ENCODE measurements at places on chromosomes 12 and 14.
A peak's percentile ranks its signal among the peaks of the same experiment; 100 is the strongest.

DNA sequence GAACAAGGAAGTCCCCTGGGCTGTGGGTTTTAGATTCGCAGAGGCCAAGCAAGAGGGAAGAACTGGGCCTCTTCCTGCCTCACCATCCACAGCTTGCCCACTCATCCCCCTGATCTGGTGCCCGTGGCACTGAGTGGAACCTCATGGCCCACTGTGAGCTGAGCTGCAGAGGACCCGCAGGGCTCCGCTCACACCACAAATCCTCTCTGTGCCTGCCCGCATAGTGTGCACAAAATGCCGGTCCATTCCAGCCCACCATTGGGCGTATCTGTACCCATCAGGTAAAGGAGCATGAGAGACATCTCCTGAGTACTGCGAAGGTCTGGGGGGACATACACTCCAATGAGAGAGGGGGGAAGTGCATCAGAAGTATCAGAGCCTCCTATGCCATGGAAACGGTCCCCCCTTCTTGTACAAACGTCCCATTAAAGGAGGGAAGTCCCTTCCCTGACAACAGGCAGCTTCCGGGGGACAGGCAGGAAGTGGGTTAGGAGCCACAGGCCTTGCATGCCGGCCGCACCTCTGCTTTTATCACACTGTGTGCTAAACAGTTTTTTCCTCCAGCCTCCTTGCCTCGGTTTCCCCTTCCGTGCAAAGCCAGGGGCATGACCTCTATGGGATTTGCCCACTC lies 309.4 kb upstream of the DIO3 start:
- no peak for DNase-seq

DNA sequence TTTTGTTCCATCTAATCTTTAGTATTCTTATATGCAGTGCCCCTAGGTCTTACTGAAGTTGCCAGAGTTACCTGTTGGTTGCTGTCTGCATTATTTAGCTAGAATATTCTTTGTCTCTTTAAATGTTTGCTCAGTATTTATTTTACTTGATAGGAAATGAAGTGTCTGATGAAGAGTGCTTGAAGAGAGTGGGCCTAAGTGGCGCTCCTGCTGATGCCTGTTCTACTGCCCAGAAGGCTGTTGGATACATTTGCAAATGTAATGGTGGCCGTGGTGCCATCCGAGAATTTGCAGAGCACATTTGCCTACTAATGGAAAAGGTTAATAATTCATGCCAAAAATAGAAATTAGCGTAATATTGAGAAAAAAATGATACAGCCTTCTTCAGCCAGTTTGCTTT lies 18.9 kb downstream of the CMAS start:
- DNase-seq: no peak

GRCh38 chr14:77275601-77276017 lies 4.6 kb upstream of the NGB start:
- DNase-seq: no peak

DNA sequence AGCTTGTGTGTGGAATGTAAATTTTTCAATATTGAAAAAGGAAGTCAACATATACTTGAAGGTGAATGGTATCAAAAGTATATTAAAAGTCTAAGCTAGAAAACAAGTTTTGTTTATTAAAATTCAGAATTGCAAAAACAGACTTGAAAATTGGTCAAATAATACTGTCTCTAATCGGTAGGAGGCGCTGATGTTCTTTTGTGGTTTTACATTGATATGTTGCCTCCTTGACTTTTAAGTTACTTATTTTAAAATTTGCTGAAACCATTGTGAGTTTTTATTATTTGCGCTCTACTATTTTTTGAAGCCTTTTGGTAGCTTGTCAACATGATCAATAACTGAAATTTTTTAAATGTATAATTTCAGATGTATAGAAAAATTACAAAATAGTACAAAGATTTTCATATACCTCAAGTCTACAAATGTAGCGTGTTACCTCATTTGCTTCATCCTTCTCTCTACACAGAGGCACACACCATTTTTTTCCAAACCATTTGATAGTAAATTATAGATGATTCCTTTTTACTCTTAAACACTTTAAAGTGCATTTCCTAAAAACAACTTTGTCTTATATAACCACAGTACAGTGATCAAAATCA lies 6.9 kb downstream of the RTRAF start:
- no peak for DNase-seq

- no peak for DNase-seq
Measured at GRCh38 chr12:61996717-61997116, 263.5 kb upstream of the USP15 start.

DNA sequence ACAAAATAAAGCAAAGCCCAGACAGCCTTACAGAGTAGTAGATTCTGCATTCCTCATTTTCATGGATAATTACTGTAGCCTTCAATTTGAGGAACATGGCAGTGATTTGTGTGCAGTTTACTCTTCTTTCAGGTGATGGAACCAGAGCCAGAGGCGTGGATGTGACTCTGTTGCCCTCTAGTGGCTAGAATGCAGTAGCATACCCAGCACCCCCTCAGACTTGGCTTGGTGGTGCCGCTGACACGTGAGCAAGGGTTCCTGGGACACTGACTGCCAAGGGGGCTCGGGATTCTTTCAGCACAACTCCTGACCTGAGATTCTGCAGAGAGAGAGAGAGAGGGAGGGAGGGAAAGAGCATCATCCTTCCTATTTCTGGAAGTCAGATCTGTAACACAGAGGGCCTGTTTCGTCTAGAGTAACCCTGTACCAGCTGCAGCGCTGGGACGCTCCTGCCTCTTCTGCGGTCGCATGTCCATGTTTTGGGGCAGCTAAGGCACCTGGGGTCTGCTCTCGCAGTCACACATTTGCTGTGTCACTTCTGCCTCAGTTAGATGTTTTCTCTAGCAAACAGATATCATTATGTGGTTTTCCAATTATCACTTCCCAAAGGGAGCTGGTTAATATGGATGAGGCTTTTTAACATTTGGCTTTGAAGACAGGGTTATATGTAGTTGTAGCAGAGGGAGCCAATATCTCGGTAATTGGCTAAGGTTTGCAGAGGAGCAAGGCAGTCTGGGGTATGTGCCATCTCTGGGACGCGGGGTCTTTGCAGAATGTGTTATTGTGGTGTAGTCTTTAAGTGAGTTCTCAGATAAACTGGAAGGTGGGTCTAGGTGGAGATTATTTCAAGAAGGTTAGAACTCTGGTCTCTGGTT lies 428.1 kb downstream of the NRXN3 start:
- peak; percentile 55 for DNase-seq

GRCh38 chr12:128068211-128068610 lies 198.8 kb upstream of the TMEM132C start:
- no peak for DNase-seq

DNA sequence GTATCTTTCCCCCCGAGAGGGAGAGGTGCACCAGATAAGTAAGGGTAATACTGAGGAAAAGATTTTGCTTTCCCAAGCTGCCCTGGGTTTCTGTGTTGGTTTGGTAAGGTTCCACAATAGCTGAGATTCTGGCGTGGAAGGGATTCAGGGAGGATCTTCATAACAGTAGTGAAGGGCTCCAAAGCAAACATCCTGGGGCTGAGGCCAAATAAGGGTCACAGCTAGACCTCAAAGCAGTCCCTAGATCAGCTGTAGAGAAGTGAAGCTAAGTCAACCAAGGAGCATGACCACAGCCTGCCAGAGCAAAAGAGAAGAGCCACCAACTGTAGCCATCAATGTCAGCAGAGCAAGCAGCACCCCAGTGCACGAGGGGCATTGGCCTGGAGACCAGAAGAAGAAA lies 73.2 kb upstream of the SLC35F4 start:
- DNase-seq: no peak

GRCh38 chr14:61671082-61671481 lies 24.2 kb upstream of the HIF1A start:
- DNase-seq: peak; percentile 33

- DNase-seq: peak; percentile 94
Measured at GRCh38 chr12:132189378-132190011, 45.2 kb downstream of the NOC4L start.

DNA sequence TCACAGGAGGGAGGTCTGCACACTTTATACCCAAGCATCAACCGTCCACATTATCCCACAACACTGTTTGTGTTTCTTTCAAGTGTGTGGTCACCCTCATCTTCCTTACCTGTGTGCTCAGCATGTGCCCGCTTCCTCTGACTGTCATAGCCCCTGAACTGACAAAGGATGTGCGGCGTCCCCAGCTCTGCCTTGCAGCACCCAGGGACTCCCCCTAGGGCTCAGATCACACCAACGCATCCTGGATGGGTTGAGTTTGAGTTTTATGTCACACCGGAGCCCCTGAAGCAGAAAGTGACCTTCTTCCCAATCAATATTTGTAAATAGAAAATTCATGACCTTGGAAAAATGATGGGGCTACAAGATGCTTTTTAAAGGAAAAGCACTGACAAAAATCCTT lies 770.7 kb upstream of the TMEM132C start:
- no peak for DNase-seq

- DNase-seq: no peak
Measured at GRCh38 chr12:93785249-93786010, 108.3 kb downstream of the CRADD start.

GRCh38 chr14:28785096-28785952 lies 18.7 kb downstream of the FOXG1 start:
- DNase-seq: no peak

- no peak for DNase-seq
Measured at GRCh38 chr14:77421201-77421600, 2.1 kb downstream of the NOXRED1 start.

- DNase-seq: no peak
Measured at GRCh38 chr12:88306471-88307069, 164.5 kb downstream of the TMTC3 start.

GRCh38 chr14:55780156-55780946 lies 200.3 kb downstream of the KTN1 start:
- no peak for DNase-seq

GRCh38 chr12:121102307-121102706 lies 30.4 kb upstream of the P2RX7 start:
- no peak for DNase-seq

GRCh38 chr12:77878901-77879300 lies 48.2 kb downstream of the NAV3 start:
- DNase-seq: no peak

DNA sequence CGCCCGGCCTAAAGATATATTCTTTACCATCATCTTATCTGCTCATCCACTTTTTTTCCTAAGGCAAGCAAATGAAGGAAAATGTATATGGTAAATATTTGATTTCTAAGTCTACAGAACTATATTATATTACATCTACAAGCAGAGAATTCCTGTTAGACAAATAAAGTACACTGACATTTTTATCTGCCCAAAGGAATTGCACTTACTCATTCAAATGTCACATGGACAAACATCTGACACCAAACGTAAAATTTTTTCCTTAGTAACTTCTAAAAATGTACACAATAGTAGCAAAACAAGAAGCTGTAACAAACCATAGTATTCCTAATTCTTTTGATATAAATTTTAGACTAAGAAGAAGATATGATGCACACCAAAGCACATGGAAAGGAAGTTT lies 51.0 kb downstream of the SPPL3 start:
- no peak for DNase-seq

GRCh38 chr14:51285120-51285519 lies 45.1 kb downstream of the TMX1 start:
- peak; percentile 6 for DNase-seq

DNA sequence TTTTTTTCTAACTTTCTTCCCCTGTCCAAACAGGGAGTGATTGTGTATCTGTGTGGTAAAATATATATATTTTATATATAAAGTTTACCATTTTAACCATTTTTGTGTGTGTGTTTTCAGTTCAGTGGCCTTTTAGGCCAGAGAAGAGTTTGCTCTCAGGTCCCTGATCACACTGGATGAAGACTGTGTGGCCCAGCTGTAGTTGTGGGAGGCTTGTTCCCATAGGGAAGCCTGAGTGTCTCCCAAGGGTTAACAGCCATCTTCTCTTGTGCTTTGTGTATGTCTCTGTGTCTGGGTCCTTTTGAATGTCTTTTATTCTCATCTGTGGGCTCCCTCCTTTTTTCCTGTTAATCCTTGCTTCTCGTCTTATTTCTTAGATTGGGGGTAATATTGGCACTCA lies 23.4 kb downstream of the CGRRF1 start:
- DNase-seq: no peak

GRCh38 chr14:29682789-29683188 lies 244.9 kb downstream of the PRKD1 start:
- no peak for DNase-seq

- DNase-seq: no peak
Measured at GRCh38 chr14:36346052-36346451, 25.6 kb upstream of the MBIP start.

DNA sequence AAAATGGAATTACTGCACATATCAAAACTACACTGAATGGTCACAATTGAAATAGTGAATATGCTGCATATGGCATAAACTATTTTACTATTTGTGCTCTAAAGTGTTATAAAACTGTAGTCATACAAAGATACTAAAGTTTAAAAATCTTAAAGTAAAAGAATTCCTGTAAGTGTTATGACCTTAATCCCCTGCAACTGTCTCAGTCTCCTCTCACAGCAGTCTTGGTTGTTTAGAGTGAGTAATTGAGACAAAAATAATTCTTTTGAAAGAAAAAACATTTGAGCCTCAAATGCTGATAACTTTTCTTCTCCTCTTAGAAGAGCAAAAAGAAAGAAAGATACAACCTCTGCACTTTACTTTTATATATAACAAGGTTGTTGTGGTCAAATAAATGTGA lies 99.9 kb downstream of the SYT1 start:
- no peak for DNase-seq

GRCh38 chr14:105290621-105291346 lies 10.0 kb downstream of the BRF1 start:
- DNase-seq: no peak

DNA sequence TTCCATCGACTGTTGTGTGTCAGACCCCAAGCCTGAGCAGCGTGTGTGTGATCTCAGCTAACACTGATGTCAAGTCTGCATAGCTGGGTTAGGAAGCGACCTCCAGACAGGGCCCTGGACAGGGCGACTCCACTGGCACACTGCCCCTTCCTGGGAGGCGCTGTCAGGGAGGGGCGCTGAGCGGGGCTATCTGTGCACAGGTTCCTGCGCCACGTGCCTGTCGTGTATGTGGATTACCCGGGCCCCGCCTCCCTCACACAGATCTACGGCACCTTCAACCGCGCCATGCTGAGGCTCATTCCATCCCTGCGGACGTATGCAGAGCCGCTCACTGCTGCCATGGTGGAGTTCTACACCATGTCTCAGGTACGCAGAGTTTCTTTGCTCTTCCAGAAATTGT lies 53.9 kb downstream of the DYNC1H1 start:
- DNase-seq: no peak

- DNase-seq: no peak
Measured at GRCh38 chr12:95051241-95051640, 22.2 kb downstream of the NR2C1 start.

DNA sequence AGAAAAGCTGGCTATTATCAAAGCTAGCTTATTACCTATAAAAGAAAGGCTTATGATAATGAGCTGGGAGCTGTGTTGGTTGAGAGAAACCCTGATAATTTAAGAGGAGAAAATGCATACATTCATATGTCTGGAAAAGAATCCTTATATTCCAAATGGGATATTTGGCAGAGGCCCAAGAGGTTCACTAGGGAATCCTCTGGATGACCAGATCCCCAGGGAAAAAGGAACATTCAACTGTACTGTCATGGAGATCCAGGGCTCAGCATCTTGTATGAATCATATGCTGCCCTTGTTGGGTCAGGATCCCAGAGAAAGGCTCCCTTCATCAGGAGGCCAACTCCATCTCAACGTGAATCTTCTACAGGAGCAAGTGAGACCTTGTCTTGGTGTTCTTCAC lies 16.6 kb upstream of the FBXO34 start:
- DNase-seq: no peak

GRCh38 chr14:101022121-101022520 lies 118.6 kb upstream of the RTL1 start:
- no peak for DNase-seq

- no peak for DNase-seq
Measured at GRCh38 chr12:84740602-84741001, 172.0 kb downstream of the SLC6A15 start.
